Uterus (tissue), 4 donors: ENCODE measurements at places on chromosomes 1 and 21. TPM values are rescaled to one million over a fixed set of nuclear protein-coding genes. Genes with fewer than 3 reads are reported as not detected.

TACSTD2 gene
- total RNA-seq = 0.73 TPM

DNA sequence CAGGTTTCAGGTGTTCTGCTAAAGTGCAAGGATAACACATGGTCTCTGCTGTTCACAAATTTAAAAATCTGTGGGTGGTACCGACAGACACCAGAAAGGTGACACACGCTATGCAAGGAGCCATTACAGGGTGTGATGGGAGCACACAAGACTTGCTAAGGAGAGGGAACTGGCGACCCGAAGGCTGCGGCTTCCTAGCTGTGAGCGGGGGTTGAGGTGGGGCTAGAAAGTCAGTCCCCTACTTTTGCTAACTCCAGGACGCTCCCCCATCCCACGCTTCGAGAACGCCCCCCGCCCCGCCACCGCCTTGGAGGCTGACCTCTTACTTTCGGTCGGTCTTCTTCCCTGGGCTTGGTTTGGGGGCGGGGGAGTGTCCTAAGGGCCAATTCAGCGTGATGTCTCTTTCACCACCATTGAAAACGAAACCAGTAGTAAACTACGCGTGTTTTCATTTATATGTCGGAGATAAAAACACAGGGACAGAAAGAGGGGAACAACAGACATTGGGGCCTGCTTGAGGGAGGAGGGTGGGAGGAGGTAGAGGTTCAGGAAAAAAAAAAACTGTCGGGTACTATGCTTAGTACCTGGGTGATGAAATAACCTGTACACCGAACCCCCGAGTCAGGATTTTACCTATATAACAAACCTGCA lies 1.1 kb downstream of the CKS1B start:
- H3K36me3 ChIP-seq = no peaks in the 10 kb centered on the region
- H3K4me1 ChIP-seq = peaks cover 8% of the 10 kb centered on the region

- H3K4me1 ChIP-seq = no peaks in the 10 kb centered on the region
- no peak overlapping the region for H3K27ac ChIP-seq
- H3K36me3 ChIP-seq = no peaks in the 10 kb centered on the region
- no peaks in the 10 kb centered on the region for H3K27me3 ChIP-seq
These were observed 31.1 kb upstream of the DISP3 start for GRCh38 chr1:11447903-11448302.

DNA sequence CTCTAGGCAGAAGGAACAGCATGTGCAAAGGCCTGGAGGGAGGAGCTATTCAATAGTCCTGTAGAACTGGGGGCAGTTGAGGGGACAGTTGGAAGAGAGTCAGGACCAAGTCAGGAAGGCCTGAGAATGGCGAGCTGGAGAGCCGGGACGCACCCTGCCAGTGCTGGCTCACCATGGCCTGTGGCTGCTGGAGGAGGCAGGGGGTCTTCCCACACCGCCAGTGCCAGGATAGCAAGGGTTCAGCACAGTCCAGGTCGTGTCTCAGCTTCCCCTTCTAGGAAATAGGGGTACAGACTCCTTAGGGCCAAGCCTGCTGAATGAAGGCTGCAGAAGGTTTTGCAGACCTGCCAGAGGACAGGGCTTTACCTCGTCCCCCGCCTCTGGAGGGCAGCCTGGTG lies 7.3 kb downstream of the PODN start:
- no peak for DNase-seq
- H3K4me3 ChIP-seq = no peak overlapping the region
- no peaks in the 10 kb centered on the region for H3K27me3 ChIP-seq
- no peak overlapping the region for H3K27ac ChIP-seq
- no peaks in the 10 kb centered on the region for H3K36me3 ChIP-seq

- no peaks in the 10 kb centered on the region for H3K27me3 ChIP-seq
- DNase-seq = no peak
- H3K4me1 ChIP-seq = no peaks in the 10 kb centered on the region
- H3K36me3 ChIP-seq = no peaks in the 10 kb centered on the region
These were observed 142.2 kb downstream of the LHX8 start for GRCh38 chr1:75276385-75276784.

DNA sequence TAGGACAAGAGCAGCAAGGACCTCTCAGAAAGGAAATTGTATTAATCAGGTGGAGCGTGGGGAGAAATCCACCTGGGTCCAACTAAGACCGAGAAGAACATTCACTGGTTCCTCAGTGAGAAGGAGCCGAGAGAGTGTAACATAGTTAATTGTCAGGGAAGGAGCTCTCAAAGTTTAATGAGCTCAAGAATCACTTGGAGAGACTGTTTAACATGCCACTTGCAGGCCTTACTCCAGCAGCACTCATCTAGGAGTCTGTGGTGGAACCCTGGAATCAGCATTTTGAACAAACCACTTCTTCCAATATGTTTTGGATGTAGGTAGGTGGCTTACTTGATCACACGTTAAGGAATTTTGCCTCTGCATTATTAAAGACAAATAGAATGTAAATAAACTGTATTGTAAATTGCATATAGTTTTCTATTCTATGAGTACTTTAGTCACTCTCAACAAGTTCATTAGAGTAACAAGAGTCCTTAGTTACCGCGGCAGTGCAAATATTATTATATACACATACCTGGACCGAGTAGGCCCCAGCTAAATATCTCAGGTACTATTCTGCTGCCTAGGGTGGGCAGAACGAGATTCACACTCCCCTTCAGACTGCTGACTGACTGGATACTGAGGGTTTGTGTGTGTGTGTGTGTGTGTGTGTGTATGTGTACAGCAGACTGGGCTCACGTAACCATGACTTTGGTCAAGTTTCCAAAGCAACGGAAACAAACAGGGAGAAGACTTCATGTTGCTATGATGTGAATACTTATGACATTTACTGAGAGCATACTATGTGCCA lies 203.2 kb upstream of the USP24 start:
- no peak for DNase-seq
- H3K27me3 ChIP-seq = no peaks in the 10 kb centered on the region
- no peak overlapping the region for H3K4me3 ChIP-seq
- H3K27ac ChIP-seq = no peak overlapping the region

- H3K4me3 ChIP-seq = no peak overlapping the region
- H3K27me3 ChIP-seq = no peaks in the 10 kb centered on the region
- H3K27ac ChIP-seq = no peak overlapping the region
- H3K4me1 ChIP-seq = no peaks in the 10 kb centered on the region
- no peak for DNase-seq
- no peaks in the 10 kb centered on the region for H3K36me3 ChIP-seq
These were observed 21.9 kb downstream of the NIBAN1 start for GRCh38 chr1:184952428-184952827.

GRCh38 chr1:59104191-59104760 lies 192.6 kb upstream of the FGGY start:
- no peak overlapping the region for H3K27ac ChIP-seq
- H3K36me3 ChIP-seq = no peaks in the 10 kb centered on the region
- H3K4me3 ChIP-seq = no peak overlapping the region
- H3K27me3 ChIP-seq = no peaks in the 10 kb centered on the region
- no peak for DNase-seq

DNA sequence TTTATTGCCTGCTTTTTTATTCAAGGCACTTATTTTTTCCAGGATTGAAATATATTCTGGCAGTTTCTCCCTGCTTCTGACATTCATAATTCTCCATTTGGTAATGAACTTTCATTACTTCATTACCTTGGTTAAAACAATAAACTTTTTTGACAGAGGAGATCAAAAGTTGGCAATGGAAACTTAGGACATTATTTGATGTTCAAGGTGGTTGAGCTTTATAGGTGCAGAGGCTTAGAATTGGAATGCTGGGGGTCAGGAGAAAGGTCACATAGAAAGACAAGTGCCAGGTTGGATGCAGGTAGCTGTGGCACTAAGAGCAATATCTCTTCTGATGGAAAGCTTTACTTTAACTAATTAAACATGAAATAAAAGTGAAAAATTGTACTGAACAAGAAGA lies 152.4 kb downstream of the SPATA46 start:
- H3K4me3 ChIP-seq = no peak overlapping the region
- no peak overlapping the region for H3K27ac ChIP-seq

- no peaks in the 10 kb centered on the region for H3K4me1 ChIP-seq
- no peak overlapping the region for H3K27ac ChIP-seq
- no peaks in the 10 kb centered on the region for H3K36me3 ChIP-seq
- no peaks in the 10 kb centered on the region for H3K27me3 ChIP-seq
- no peak overlapping the region for H3K4me3 ChIP-seq
- no peak for DNase-seq
These were observed 109.5 kb upstream of the F3 start for GRCh38 chr1:94651076-94651475.

GRCh38 chr1:35726450-35727433 lies 8.1 kb upstream of the C1orf216 start:
- no peaks in the 10 kb centered on the region for H3K27me3 ChIP-seq
- no peaks in the 10 kb centered on the region for H3K36me3 ChIP-seq
- no peak overlapping the region for H3K4me3 ChIP-seq
